ENCODE measurements at places on chromosomes 4 and X. TPM values are rescaled to one million over a fixed set of nuclear protein-coding genes. Genes with fewer than 3 reads are reported as not detected.
A peak's percentile ranks its signal among the peaks of the same experiment; 100 is the strongest.

GRCh38 chr4:173056271-173056670, 112.3 kb upstream of the GALNT7 start:
- no peak for DNase-seq

DNA sequence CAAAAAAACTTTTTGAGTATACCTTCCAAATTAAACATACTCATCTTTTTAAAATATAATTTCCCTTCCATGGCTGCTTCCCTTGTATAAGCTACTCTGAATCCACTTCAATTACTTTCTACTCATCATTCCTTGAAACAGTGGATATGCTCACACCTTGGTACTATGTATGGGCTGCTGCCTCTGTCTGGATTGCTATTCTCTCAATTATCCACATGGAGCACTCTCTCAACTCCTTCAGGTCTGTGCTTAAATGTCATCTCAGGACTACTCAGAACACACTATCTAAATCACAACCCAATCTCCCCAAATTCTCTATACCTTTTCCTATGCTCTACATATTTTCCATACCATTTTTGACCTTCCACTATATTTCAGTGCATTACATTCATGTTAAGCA, 898.9 kb upstream of the EPHA5 start:
- no peak for DNase-seq

GRCh38 chrX:17919896-17920446, 58.9 kb upstream of the RAI2 start:
- DNase-seq, result no peak

- DNase-seq, result no peak
Observed at GRCh38 chr4:38468339-38468866, 195.6 kb upstream of the KLF3 start.

DNA sequence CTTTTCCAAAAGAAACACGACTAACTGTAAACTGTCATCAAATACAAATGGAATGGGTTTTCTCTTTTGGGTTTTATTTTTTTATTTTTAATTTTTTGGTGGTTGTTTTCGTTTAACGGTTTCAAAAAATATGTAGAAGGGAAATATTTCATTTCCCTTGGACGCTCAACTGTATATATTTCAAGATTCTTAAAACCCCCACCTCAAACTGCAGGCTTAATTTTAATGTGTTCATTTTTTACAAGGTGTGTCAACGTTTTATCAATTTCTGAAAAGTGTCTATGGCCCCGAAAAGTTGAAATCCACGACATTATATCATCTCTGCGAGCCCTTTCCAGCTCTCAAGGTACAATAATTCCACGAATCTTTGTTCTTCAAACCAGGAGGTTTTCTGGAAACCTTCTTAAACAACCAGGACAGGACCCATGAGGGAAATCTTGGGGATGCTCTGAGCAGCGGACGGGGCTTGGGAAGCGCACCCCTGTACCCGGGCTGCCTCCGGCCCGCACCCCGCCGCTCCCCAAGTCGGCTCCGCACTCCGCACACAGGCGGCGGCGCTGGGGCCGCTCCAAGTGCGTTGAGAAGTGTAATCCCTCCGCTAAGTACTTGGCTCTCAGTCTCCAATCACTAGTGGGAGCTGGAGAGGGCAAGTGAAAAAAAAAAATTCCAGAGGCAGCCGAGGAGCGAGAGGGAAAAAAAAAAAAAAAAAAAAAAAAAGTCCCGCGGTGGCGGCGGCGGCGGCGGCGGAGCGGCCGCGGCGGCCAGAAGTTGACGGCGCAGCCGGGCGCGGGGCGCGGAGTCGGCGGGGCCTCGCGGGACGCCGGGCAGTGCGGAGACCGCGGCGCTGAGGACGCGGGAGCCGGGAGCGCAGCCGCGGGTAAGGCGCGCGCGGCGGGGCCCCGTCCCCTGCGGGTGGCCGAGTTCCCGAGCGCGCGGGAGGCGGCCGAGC, at the start of gene BMPR1B:
Gene BMPR1B, plus strand, starts transcription at position 764 of the 949 bp plus-strand sequence. CDS start 346,470 bp downstream, outside the sequence.
- DNase-seq, result peak; percentile 11

DNA sequence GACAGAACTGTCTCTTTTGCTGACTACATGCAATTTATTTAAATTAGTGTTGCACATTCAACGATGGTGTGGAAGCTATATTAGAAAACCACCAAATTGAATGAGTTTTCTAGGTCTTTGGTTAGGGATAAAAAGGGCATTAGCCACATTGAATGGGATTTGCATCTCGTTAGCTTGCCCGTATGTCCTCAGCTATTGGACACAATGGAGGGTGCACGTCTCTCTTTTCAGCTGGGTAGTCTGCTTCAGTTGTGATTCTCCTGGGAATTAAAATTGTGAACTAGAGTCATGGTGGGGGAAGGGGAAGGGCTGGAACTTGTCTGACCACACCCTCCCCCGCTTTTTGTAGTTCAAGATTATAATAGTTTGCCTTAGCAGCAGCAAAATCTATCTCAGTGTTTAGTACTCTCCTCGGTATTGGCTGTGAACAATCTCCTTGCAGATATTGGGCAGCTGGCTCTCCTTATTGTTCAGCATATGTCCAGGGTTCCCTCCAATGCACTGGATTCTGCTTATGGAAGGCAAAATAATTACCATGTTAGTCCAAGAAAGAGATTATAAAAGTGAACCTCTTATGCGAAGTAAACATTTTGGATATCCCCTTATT, 23.3 kb downstream of the TRIM2 start:
- no peak for DNase-seq

DNA sequence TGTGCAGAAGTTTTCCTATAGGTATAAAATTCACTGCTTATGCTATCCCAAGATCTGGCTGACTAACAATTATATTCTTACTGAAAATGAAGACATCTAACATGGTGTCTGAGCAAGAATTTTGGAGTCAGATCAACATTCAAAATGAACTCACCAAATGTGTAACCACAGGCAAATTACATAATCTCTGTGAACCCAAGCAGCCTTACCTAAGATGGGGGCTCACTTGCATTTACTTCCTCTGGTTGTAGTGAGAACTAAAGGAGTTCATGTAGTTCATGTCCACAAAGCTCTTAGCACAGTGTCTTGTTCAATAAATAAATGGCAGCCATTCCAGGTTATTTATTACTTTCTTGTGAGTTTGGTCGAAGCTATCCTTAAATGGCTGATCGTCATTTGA, 163.9 kb upstream of the LCORL start:
- DNase-seq, result no peak

DNA sequence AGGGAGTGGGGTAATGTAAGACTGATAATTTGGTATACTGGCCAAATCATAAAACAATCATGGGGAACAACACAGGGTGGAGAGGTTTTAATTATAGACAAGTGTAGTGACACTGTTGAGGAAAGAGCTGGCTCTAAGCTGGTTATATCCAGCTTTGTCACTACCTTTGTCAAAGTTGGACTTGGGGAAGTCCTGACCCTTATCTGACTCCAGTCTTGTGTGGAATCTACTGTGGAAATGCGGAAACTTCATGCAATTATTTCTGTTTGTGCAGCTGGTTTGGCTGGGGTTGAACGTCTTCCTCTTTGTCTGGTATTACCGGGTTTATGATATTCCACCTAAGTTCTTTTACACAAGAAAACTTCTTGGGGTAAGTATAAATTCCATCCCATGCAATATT, 2.0 kb downstream of the CYBB start:
- no peak for DNase-seq

- DNase-seq, result peak; percentile 9
Observed at GRCh38 chr4:155881555-155881954, 15.5 kb upstream of the ASIC5 start.

GRCh38 chr4:56704089-56704871, 23.2 kb upstream of the HOPX start:
- DNase-seq, result no peak

DNA sequence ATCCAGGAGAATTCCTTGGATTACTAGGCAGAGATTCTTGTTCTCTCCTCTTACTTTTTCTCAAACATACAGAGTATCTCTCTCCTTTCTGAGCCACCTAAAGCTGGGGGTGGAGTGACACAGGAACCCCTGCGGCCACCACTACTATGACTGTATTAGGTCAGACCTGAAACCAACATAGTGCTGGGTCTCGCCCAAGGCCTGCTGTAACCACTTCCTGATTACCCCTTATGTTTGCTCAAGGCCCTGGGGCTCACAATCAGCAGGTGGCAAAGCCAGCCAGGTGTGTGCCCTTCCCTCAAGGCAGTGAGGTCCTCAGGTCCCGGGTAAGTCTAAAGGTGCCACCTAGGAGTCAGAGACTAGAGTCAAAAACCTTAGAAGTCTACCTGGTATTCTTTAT, 166.4 kb downstream of the PARM1 start:
- no peak for DNase-seq

DNA sequence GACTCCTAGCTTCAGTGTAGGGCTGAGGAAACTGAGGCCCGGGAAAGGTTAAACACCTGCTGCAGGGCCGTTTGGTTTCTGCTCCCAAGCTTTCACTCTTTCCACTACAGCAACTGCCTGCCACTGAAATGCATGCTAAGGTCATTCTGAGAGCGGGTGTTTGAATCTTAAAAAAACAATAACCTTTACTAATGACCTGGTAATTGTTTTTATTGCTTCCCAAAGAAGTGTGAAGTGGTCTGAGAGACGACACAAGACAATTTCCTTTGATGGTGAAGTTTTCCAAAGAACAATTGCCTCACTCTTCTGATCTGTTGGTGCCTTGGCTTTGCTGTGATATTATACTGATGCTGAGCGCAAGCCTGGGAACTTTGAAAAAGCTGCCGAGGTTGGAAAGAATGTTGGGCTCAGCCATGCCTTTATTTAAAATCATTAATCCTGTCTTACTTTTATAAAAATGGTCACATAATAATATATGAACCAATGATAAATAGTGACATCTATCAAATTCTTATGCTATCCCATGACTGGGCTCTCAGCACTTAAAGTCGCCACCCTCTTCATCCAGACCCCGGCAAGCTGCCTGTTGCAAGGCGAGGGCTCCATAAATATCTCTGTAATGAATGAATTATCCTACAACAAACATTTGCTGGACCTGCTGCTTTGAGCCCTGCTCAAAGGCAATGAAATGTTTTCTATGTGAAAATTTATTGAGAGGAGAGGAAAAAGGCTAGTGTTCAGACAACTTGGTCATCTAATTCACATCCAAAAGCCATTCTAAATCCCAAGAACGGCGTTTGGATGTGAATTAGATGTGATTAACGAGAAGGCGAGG, 67.8 kb upstream of the SOD3 start:
- DNase-seq, result no peak

DNA sequence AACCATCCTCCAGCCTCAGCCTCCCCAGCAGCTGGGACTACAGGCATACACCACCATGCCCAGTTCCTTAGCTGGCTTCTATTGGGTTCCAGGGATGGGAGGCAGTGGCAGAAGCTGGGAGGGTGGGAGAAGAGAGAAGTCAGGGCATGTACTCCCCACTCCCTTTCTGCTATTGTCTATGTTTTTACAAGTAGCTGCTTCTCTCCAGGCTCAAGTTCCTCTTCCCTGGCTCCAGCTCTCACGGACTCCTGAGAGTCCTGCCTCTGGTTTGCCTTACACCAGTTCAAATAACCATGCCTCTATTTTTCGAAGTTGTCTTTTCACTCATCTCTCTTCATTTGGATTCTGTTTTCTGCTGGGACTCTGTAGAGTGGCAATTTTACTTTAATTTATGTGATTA, 2.9 kb downstream of the TBC1D9 start:
- no peak for DNase-seq

GRCh38 chr4:185640811-185641675, 105.7 kb upstream of the PDLIM3 start:
- no peak for DNase-seq

GRCh38 chrX:103910430-103910829, 52.0 kb upstream of the TMSB15B start:
- DNase-seq, result no peak

GRCh38 chrX:53616946-53617345, 69.6 kb downstream of the HUWE1 start:
- no peak for DNase-seq

GRCh38 chrX:20988118-20988517, 386.1 kb upstream of the CNKSR2 start:
- DNase-seq, result no peak

GRCh38 chr4:40562208-40562607, 67.5 kb downstream of the RBM47 start:
- DNase-seq, result no peak

- no peak for DNase-seq
Observed at GRCh38 chr4:42806303-42806835, 86.1 kb upstream of the GRXCR1 start.

GRCh38 chr4:188987011-188987410, 847.8 kb downstream of the TRIML1 start:
- DNase-seq, result no peak

DNA sequence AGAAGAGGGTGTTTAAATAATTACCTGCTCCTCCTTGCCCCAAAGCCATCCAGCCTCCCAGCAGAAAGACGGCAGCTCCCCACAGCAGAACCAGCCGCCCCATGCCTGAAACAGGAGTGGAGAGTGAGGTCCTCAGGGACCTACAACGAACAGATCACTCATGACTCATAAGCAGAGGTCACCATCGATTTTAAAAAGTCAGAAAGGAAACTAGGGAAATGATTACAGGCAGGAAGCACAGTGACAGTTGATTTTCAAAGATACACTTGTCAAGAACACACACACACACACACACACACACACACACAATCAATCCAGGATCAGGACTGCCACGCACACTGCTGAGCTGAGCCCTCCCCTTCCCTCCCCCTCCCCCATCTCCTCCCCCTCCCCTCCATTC, at the start of gene CRLF2:
Gene CRLF2, minus strand, starts transcription at position 118 of the 400 bp plus-strand sequence. Its CDS starts 15 bp downstream, at position 103.
- no peak for DNase-seq

DNA sequence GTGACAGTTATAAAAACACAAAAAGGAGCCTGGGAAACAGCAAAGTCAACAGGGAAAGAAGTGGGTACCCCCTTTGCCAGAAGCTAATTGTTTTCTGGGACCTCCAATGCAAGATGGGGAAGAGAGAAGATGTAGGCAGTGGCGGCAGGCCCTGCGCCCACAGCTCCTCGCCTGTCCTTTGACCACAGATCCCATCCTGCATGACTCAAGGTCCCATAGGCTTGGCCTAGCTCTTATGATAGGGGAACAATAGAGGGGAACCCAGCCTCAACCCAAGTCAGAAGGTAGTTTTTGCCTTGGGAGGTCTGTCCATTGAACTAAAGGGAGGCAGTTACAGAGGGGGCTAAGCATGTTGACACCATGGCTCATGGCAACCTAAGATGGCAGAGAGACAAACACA, 14.2 kb downstream of the ZMYM3 start:
- no peak for DNase-seq

The HSFX2 gene
- not detected for total RNA-seq

The INTS6L gene
- 4.1 TPM for total RNA-seq

The NAA10 gene
- 49.0 TPM for total RNA-seq

The SLIT2 gene
- 1.1 TPM for total RNA-seq

The MAOB gene
- total RNA-seq, result 7.8 TPM

The DRD5 gene
- total RNA-seq, result not detected

The RS1 gene
- not detected for total RNA-seq

The NSDHL gene
- total RNA-seq, result 6.6 TPM

The SUPT20HL1 gene
- total RNA-seq, result not detected

The ARR3 gene
- total RNA-seq, result not detected

The HTN1 gene
- total RNA-seq, result not detected

The TCEAL6 gene
- total RNA-seq, result 0.14 TPM

The PCDH19 gene
- 0.18 TPM for total RNA-seq

The CTAG1B gene
- not detected for total RNA-seq

The SMARCA1 gene
- total RNA-seq, result 13.7 TPM

The RNF4 gene
- 17.8 TPM for total RNA-seq

The DHX15 gene
- 42.0 TPM for total RNA-seq
